ENCODE measurements at places on chromosomes 6 and 20.

DNA sequence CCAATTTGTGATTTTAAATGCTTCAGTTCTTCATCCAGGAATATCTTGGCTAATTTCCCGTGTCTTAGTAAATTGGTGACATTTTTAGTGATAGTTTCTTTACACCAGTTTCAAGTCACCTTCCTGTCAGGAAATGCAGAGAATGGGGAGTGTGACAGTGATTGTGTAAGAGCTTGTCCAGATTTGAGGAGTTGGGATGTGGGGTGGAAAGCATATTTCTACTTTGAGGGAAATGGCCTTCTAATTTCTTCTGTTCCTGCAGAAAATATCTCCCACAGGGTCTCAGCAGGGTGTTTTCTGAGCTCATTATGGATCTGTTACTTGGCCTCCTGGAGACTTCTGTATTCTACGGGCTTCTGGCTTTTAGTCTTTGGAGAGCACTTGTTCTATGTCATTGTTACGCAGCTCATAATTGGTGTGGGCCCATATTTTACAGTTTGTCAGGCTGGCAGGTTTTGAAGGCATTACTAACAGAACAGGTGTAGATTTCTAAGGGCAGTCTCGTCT is 65.6 kb downstream of the TMEM200A start:
- no peak for DNase-seq

GRCh38 chr6:45488889-45489288 is 111.2 kb upstream of the SUPT3H start:
- DNase-seq: no peak

DNA sequence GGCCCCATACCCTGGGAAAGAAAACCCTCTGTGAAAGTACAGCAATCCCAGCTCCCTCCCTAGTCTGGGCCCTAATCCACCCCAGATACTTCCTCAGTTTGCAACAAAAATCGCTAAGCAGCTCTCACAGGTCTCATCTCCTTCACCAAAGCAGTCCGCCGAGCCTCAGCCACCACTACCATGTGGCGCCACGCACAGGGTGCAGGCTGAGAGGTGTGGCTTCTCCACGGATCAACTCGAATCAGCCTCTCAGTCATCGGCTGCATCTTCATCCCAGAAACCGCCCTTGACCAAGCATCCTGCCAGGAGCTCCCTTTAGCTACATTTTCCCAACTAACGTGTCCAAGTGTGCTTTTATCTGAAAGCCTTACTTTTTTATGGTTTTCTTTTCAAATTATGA is 50.7 kb downstream of the ANKRD60 start:
- no peak for DNase-seq

DNA sequence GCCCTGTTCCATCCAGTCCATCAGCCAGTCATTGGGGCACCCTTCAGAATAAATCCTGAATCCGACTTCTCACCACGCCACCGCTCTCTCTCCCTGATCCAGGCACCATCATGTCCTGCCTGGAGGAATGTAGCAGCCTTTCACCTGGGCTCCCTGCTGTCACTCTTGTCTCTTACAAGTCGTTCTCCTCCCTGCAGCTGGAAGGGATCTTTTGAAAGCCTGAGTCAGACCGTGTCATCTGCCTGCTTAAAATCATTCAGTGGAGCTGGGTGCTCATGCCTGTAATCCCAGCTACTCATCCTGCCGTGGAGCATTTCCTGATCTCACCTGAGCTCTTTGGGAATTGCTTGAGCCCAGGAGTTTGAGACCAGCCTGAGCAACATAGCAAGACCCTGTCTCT is 19.2 kb upstream of the KCNG1 start:
- DNase-seq: no peak

GRCh38 chr6:137025786-137026730 is 18.7 kb downstream of the IL20RA start:
- DNase-seq: no peak

GRCh38 chr20:4026093-4026601 is 10.8 kb upstream of the RNF24 start:
- DNase-seq: peak; percentile 85

DNA sequence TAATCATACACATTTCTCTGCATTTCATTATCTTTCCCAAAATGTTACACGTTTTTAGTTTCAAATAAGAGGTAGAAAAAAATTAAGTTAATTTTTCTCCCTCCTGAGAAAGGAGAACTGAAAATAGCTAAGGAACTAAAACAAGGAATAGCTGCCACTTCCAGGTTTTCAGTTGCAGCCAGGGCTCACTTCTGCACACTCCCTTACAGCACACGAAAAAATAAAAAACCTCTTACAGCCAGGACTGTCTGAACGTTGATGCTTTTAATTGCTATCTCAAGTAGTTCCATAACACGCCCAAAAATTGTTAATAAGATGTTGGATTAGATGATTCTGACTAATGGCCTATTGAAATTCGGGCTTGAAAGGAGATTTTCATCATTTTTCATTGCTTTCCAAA is 153.7 kb upstream of the THBS2 start:
- DNase-seq: no peak

GRCh38 chr6:134379076-134379475 is 61.2 kb upstream of the SGK1 start:
- DNase-seq: no peak

DNA sequence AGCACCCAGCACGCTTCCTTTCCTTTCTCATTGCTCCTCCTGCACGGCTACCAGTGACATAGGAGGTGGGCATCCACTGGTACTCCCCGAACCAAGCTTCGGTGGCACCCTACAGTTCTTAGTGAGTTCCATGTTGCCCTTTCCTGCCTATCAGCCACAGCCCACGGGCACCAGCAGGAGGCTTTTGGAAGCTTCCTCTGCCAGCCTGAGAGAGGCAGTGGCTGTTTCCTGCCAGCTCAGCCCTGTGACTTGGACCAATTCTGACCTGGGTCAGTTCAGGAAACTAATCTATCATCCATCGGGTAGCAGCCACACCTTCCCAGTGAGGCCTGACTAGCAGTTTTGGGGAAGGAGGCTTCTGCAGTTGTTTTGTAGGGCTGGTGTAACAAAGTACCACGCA is 176.4 kb upstream of the UST start:
- DNase-seq: no peak

- peak; percentile 88 for DNase-seq
Observed at GRCh38 chr6:44475779-44476434, 88.4 kb downstream of the CDC5L start.

DNA sequence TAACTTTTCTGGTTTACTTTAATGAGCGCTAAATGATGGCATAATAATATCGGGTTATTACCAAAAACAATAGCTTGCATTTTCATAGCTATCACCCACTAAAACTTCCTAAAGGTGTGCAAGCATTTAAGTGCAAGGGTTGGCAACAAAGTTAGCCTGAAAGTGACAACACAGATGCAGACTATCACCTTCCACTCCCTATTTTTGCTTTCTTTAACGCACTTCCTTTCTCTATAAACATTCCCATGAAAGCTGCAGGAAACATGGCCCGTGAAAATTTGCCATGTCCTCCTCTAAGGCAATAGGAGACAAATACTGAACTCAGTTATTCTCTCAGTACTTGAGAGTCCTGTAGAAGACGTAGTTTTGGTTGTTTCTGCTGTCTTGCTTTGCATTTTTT is 2.7 kb downstream of the MYCT1 start:
- DNase-seq: no peak

- no peak for DNase-seq
Observed at GRCh38 chr6:33201147-33201545, 479 bp downstream of the SLC39A7 start.

DNA sequence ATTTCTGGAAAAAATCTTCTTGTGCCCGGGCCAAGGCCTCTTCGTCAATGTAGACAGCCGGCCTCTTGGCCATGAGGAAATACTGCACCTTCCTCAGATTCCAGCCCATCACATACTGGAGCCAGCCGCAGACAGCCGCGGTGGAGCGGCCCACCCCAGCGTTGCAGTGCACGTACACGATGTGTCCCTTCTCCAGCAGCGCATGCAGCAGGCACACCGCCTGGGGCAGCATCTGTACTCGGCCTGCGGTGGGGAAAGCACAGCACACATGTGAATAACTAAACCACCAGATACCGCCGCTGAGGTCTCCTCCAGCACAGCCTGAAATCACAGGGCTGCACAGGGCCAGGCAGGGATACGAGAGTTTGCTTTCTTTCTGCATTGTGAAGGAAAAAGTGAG is 107.9 kb downstream of the EPM2A start:
- DNase-seq: no peak

- DNase-seq: peak; percentile 74
Observed at GRCh38 chr6:5287205-5287965, 26.1 kb downstream of the FARS2 start.

- no peak for DNase-seq
Observed at GRCh38 chr6:21406316-21406715, 187.2 kb upstream of the SOX4 start.

GRCh38 chr6:105431226-105431625 is 28.3 kb upstream of the PREP start:
- DNase-seq: peak; percentile 82

GRCh38 chr20:24033151-24033550 is 44.6 kb upstream of the GGTLC1 start:
- DNase-seq: no peak

DNA sequence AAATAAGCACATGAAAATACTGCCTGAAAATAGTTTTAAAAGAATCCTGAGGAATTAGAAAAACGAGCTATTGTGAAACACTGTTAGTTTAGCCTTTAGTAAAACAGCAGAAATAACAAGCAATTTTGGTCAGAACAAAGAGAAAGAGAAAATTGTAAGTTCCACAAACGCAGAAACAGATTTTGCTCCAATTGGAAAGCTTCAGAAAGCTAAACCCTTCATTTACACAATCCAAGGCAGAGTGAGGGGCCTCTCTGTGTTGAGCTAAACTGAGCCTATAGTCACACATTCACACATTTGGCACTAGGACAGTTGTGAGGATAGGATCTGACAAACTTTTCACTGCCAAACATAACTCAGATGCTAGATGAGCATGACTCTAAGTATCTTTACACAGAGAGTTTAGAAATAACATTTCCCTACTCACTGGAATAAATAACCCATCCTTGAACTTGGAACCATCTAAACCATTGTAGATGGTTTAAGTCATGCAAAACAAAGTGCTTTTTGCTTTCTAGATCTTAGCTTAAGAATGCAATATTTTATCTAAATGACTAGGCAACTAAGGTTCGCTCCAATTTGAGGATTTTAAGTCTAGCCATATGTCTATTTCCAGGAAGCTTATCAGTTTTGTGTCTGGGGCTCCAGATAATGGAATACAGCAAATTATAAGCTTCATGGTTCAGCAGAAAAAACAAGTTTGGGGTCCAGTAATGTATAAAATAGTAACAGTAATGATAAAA is 122.6 kb downstream of the SGK1 start:
- peak; percentile 84 for DNase-seq

GRCh38 chr6:41371461-41371991 is 36.1 kb downstream of the NCR2 start:
- DNase-seq: peak; percentile 65

- DNase-seq: peak; percentile 87
Observed at GRCh38 chr6:43851204-43851865, 81.3 kb downstream of the VEGFA start.

- peak; percentile 81 for DNase-seq
Observed at GRCh38 chr6:100335991-100336390, 128.7 kb downstream of the SIM1 start.

GRCh38 chr6:31977816-31978431 is 3.9 kb upstream of the C4A start:
- no peak for DNase-seq

DNA sequence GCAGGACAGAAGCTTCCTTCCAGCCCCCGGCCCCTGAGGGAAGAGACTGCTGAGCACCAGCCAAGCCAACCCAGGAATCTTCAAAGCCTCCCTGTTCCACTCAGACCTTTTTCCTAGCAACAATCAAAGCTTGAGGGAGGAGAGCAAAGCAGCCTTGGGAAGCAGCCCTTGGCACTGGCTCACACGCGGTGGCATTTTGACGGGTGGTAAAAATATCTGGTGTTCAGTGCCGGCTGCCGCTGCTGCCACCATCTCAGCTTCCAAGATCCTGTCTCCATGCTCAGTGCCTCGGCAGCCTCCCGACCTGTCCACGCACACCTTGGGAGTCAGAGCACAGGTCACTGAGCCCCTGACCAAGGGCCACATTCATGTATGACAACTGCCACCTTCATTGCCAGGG is 170.1 kb downstream of the LRFN2 start:
- DNase-seq: no peak

DNA sequence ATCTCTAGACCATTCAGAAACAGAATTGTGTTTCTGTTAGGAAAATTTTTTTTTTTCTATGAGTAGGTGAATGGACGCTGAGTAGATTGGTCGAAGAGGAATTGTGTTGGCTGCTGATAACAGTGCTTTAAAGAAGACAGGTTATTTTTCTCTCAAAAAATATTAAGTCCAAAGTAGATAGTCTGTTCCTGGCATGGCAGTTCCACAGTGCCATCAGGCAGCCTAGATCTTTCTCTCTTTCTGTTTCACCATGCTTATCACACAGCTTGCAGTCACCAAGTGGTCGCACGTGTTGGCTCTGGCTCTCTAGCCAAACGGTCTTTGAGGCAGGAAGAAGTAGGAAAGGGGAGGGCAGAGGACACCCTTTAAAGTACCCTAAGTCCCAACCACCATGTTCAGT is 22.4 kb upstream of the SERINC3 start:
- no peak for DNase-seq

DNA sequence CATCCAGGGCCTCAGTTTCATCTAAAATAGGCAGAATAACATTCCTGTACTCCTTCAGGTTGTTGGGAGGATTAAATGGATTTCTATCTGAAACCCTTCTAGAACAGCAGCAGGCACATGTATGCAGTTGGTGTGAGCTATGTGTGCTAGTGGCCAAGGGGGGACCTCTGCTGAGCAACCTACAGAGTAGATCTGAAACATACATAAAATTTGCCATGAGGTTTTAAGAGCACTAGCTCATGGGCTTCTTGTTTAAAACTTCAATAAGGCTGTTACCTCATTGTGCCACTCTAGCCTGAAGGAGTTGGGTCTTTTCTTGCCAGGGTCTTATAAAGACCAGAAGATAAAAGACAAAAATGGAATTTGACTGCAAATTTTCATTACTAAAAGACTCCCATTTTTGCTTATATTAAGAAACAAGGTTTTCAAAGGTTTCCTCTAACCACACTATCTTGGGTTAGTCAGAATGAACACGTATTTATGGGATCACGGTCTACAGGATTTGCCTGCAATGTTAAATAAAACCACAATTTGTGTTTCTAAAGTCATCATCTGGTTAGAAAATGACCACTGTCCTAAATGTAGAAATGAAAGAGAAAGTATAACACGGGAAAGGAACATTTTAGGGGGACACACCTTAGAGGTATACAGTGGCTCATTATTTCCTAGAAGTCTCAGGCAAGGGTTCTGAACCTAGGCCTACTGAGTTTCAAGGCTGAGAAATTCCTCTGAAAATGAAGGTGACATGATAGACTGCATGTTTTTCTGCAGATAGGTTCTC is 144.9 kb upstream of the OLIG3 start:
- no peak for DNase-seq

All from adipocyte (in vitro differentiated cells).